ENCODE measurements at places on chromosomes 12 and 14.

- DNase-seq: no peak
Measured at GRCh38 chr14:96780500-96780899, 16.7 kb upstream of the VRK1 start.

GRCh38 chr14:65574611-65575010 lies 162.1 kb downstream of the FUT8 start:
- DNase-seq: no peak

DNA sequence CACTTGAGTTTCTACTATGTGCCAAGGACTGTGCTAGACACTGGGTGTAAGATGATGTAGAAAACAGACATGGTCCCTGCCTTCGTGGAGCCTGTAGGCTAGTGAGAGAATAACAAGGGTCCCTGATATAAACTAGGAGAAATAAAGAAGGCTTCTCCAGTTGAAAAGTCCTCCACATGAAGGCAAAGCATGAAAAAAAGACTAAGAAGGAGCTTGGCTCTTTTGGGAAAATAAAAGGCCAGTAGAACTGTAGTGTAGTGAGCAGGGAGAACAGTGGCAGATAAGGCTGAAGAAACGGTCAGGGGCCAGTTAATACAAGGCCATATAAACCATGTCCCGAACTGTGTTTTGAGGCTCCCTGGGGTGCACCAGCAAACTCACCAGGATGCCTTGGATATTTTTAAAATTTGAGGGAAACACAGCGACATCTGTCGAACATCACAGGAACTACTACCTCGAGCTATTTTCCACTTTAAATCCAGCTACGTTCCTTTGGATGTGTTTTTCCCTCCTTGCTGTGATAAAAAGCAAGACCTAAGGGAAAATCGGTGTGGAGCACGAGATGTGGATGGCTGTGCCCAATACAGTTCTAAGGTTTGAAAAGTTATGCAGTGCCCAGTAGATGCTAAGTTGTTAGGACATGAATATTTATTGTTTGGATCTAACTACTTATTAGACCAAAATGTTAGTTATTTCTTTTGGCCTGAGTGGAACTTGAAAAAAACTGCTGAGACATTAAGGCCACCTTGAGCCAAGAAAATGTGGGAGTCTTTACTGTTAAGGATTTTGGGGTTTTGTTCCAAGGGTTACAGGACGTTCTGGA lies 8.5 kb upstream of the CFL2 start:
- DNase-seq: peak; percentile 21

- no peak for DNase-seq
Measured at GRCh38 chr12:24360907-24361306, 411.4 kb upstream of the SOX5 start.

DNA sequence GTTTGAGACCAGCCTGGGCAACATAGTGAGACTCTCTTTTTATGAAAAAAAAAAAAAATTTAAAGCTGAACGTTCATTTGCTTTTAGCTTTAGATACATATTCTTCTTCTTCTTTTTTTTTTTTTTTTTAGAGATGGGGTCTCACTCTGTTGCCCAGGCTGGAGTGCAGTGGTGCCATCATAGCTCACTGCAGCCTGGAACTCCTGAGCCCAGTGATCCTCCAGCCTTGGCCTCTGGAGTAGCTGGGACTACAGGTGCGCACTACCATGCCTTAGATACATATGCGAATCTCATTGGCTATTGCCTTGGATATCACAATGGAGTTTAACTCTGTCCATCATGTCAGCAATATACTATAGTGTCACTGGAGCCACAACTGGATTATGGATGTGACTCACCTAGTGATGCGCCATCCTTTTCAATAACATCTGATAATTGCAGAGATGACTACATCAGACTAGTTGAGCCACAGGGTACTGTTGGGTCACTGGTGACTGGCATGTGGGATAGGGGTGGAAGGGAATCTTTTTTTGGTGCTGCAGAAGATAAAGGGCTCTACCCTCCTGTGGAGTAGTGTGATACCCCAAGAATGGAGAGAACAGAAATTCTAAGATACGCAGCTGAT lies 2.7 kb upstream of the ADIPOR2 start:
- DNase-seq: no peak

- DNase-seq: peak; percentile 8
Measured at GRCh38 chr12:88036353-88036965, 7.3 kb upstream of the C12orf50 start.

GRCh38 chr12:15428632-15429031 lies 106.3 kb downstream of the PTPRO start:
- no peak for DNase-seq

GRCh38 chr14:75306927-75307699 lies 28.5 kb downstream of the FOS start:
- peak; percentile 54 for DNase-seq

DNA sequence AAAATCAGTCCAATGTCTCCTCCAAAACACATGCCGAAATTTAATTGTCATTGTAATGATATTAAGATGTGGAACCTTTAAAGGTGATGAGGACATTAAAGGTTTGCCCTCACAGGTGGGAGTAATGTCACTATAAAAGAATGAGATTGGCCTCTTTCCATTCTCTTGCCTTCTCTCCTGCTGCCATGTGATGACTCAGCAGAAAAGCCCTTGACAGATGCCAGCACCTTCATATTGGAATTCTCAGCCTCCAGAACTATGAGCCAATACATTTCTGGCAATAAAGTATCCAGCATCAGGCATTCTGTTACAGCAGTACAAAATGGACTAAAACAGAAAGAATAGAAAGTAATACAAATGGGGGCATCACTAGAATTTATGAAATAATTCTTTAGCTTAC lies 609.7 kb downstream of the SLC16A7 start:
- DNase-seq: no peak

DNA sequence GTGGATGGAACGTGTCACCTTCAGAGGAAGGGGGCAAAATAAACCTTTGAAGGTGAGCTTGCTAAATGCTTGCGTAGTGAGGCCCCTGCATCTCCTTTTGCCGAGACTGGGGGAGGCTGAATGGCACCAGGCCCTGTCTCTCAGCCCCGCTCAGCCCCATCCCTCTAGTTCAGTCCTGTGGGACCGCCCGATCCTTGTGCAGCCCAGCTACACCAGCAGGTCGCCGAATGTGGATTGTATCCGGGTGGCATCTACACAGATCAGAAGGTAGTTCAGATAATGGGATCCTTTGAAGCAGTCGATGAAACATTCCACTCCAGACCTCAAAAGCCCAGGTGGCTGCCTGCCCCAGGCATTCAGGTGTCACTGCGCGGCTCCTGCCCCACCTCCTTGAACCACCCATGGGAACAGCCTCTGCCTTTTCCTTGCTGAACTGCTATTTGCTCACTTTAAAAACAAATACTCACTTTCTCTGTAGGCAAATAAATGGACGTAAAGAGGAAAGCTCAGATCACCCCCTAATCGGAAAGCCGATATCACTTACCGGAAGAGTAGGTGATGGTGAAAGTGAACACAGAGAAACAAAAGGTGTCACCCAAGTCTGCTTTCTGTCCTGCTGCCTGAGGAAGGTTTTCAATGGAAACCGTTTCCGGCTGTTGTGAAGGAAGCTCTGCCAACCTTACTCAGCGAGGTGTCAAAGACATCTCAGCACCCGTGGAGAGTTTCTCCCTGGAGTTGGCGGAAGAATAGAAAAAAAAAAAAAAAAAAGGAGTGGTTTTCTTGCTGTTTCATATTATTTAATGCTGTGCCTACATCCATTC lies 100.3 kb upstream of the NCOR2 start:
- DNase-seq: no peak

- no peak for DNase-seq
Measured at GRCh38 chr14:21343035-21343794, 40.6 kb downstream of the SUPT16H start.

DNA sequence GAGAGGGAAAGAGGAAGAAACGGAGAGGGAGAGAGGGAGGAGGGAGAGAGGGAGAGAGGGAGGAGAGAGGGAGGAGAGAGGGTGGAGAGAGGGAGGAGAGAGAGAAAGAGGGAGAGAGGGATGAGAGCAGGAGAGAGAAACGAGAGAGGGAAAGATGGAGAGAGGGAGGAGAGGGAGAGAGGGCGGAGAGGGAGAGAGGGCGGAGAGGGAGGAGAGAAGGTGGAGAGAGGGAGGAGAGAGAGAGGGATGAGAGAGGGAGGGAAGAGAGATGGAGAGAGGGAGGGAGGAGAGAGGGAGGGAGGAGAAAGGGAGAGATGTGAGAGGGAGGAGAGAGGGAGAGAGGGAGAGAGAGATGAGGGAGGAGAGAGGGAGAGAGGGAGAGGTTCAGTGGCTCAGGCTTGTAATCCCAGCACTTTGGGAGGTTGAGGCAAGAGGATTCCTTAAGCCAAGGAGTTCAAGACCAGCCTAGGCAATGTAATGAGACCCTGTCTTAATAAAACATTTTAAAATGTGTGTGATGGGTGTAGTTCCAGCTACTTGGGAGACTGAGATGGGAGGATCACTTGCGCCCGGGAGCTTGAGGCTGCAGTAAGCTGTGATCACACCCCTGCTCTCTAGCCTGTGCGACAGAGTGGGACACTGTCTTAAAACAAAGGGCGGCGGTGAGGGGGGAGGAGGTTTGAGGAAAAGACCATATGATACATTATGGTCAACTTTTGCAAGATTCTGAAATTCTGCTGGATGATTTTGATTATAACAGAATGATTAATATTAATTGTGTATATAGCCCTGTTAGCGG lies 21.3 kb upstream of the SNRPF start:
- DNase-seq: no peak

DNA sequence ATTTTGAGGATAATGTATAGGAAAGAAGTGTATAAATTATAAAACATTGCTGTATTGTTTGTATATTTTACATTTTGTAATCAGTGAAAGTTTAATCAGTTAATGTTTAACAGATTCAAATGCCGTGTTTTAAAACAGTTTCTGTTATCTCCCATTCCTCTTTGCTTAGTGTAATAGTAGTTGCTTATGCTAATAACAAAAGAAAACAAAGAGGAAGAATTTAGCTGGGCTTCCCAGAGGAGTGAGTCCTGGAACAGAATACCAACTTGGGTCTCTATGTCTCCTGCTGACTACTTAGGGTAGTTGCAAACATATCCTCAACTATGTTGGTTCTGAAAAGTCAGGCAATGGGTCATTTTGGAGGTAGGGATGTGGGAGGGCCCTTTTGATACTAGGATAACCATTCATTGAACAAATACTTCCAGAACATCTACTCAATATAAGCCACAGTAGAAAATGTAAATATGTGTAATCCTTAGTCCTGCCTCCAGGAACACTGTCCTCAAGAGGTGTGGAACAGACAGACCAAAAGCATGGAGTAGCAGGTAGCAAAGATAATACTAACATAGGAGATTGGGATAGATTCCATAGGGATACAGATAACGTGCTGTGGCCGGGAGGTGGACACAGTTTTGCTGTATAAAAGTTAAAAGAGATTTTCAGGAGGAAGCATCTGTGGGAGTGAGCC lies 36.1 kb upstream of the EVL start:
- DNase-seq: no peak

- peak; percentile 91 for DNase-seq
Measured at GRCh38 chr14:67426983-67427606, 15.1 kb upstream of the PLEK2 start.

DNA sequence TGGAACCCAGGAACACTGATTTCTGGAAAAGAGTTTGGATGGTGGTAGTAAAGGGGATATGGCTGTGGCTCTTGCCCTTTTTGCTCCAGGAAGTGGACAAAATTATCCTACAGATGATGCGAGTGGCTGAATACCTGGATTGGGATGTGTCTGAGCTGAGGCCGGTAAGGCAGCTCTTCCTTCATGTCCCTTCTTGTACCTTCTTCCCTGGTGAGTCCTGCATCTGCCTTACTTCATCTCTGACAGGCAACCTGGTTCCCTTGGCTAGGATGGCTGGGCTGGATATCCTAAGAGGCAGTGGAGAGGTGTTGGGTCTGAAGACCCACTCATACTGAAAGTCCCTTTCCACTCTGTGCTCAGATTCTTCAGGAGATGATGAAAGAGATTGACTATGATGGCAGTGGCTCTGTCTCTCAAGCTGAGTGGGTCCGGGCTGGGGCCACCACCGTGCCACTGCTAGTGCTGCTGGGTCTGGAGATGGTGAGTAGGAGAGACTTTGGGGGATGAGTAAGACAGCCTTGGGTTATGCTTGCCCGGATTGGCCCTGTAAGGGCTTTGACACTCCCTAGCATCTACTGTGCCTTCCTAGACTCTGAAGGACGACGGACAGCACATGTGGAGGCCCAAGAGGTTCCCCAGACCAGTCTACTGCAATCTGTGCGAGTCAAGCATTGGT lies 8.0 kb downstream of the DGKA start:
- no peak for DNase-seq

GRCh38 chr14:95327558-95328374 lies 8.1 kb upstream of the CLMN start:
- no peak for DNase-seq

DNA sequence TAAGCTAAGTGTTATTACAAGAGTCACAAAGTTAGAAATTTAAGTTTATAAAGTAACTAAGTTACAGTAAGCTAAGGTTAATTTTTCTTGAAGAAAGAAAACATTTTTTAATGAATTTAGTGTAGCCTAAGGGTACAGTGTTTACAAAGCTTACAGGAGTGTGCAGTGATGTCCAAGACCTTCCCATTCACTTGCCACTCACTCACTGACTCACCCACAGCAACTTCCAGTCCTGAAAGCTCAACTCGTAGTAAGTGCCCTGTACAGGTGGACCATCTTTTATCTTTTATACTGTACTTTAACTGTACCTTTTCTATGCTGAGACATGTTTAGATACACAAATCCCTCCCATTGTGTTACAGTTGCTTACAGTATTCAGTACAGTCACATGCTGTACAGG lies 60.9 kb upstream of the TMEM263 start:
- DNase-seq: no peak

GRCh38 chr14:23284654-23285529 lies 1.0 kb downstream of the HOMEZ start:
- DNase-seq: peak; percentile 50

- DNase-seq: no peak
Measured at GRCh38 chr14:30756594-30756993, 117.8 kb upstream of the COCH start.

DNA sequence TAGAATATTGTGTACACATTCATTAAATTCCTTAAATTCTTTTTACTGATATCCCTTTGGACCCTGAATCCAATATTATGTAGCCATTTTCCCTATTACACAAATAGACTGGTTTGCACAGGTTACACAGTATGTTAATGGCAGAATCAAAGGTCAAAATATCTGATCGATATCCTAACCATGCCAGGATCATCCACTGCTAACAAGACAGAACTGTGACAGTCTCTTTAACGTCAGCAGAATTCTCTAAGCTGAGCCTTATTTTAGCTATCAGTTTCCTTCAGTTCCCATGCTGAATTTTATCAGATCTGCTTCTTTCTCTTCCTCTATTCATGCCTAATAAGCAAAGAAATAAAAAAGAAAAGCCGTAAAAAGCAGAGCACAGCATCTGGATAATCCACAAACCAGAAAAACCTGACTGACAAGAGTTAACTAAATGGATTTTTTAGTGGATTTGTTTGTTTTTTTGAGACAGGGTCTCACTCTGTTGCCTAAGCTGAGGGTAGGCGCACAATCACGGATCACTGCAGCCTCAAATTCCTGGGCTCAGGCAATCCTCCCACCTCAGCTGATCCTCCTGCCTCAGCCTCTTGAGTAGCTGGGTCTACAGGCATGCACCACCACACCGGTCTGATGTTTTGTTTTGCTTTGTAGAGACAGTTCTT lies 130.4 kb downstream of the PAWR start:
- no peak for DNase-seq

- peak; percentile 97 for DNase-seq
Measured at GRCh38 chr12:49519574-49519936, 19.3 kb upstream of the KCNH3 start.

GRCh38 chr12:5522432-5523335 lies 90.8 kb downstream of the NTF3 start:
- DNase-seq: no peak
